CD8-positive, alpha-beta T cell (primary cell): ENCODE measurements at places on chromosomes 6 and 20. TPM values are rescaled to one million over a fixed set of nuclear protein-coding genes. Genes with fewer than 3 reads are reported as not detected.

The STK4 gene
- 253 TPM for total RNA-seq

- no peak for DNase-seq
Observed at GRCh38 chr6:87789198-87789899, 87.3 kb upstream of the AKIRIN2 start.

- DNase-seq, result no peak
Observed at GRCh38 chr6:14316651-14317386, 199.2 kb downstream of the CD83 start.

DNA sequence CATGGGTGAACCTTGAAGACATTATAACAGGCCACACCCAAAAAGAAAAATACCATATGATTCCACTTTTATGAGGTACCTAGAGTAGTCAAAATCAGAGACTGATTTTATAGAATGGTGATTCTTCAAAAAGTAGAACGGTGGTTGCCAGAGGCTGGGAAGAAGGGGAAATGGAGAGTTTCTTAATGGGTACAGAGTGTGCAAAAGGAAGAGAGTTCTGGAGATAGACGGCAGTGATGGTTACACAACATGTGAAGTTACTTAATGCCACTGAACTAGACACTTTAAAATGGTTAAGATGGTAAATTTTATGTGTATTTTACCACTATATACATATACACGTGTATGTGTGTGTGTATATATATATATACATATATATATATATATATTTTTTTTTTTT is 80.8 kb downstream of the PRND start:
- no peak for DNase-seq

The THBS2 gene
- total RNA-seq, result not detected

The OR2J3 gene
- not detected for total RNA-seq

The WFDC11 gene
- total RNA-seq, result not detected

The FOXC1 gene
- total RNA-seq, result not detected

GRCh38 chr6:57252137-57252536 is 30.0 kb upstream of the RAB23 start:
- DNase-seq, result no peak
